Stimulated activated CD4-positive, alpha-beta T cell treated with anti-CD3 and anti-CD28 coated beads, Interleukin-15, amount 100 ng/mL, for 1 hour (primary cell): ENCODE measurements at places on chromosomes 1 and 21.

- DNase-seq = no peak
These were observed 146.6 kb downstream of the TLR5 start for GRCh38 chr1:222996310-222996975.

GRCh38 chr1:225514671-225515081 is 86.8 kb upstream of the LBR start:
- no peak for DNase-seq

DNA sequence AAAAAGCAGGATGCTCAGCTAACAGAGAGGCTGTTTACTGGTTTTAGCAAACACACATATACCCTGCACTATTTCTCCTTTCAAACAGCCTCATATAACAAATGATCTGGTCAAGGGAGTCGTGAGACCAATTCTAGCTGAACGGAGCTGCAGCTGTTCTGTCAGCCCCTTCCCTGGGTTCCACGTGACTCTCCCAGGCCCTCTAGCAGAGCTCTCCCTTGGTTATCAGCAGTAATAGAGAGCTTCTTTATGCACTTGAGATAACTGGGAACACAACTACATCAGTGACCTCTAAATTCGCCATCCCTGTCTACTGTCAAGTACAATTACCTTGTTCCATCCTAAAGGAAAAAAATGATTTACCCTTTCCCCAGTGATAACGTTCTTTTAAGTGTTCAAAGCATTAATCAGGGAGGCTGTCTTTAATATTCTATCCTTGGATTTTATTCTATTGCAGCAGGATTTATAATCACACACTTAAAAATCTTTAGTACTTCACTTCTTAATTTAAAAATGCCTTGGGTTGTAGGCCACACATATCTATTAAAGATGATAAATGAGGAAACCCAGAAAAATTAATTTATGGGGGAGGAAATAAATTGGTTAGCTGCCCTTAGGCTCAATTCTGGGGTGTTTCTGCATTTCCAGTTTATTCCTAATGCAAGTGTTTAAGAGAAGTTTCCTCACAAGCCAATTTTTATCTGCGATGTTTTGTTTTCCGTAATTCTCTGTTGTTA is 28.2 kb downstream of the PTGER3 start:
- DNase-seq = no peak

DNA sequence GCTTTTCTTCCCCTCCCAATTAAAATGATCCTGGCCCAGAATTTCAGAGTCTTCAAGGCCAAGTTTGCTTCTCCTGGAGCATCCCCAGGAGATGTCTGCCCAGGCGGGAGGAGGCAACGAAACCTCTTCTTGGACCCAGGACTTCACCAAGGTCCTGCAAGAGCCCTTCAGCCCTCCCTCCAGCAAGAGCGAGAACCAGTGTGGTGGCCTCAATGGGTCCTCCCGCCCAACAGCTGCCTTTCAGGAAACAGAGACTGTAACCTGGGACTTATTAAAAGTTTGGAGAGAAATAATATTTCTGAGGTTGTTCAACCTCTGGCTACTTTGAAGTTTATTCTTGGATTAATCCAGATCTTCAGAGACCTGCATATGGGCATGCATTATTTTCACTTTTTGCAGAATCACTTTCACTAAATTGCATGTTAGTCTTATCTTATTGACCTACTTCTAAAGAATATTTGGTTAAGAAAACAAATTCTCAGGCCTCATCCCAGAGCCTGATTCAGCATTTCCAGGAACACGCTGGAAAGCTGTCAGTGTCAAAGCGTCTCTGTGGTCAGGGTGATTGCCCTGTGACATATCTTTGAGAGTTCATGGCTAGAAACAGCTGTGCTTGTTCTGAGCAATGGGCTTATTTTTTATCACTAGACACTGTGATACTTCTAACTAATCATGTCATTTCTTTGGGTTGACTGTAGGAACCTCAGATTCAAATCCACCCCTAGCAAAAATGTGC is 66.0 kb upstream of the CLDN14 start:
- DNase-seq = no peak

DNA sequence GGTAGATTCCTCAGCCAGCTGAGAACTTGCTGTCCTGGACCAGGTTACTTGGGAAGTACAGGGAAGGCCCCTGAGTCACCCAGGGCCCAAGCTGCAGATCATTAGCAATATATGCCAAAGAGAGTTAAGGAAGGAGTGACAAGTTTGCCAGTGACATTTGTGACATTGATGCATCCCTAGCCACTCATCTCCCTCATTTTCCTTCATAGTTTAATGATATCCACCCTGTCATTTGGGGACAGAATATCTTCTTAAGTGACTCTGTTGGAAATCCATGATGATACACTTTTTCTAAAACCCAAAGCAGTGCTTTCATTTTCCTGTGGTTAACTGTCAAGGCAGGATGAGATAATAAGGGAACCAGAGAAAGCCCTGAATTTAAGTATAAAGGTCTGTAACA is 3.2 kb downstream of the TNN start:
- DNase-seq = no peak

- no peak for DNase-seq
These were observed 21.1 kb downstream of the MEGF6 start for GRCh38 chr1:3590139-3590763.

DNA sequence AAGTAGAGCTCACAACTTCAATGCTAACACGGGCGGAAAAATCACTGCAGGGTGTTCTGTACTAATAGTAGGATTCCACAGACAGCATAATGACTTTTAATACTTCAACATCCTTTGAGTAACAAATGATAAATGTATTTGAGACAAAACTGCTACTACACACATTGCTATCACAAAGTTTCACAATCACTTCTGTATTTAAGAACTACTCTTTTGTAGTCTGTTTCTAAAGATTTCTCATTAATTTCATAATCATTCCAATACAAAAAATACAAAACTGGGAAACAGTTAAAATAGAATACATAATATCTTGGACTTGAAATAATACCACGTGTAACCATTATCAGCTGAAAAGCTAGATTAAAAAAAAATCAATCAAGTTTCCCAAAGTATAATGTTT is 2.7 kb downstream of the HMGN1 start:
- no peak for DNase-seq

DNA sequence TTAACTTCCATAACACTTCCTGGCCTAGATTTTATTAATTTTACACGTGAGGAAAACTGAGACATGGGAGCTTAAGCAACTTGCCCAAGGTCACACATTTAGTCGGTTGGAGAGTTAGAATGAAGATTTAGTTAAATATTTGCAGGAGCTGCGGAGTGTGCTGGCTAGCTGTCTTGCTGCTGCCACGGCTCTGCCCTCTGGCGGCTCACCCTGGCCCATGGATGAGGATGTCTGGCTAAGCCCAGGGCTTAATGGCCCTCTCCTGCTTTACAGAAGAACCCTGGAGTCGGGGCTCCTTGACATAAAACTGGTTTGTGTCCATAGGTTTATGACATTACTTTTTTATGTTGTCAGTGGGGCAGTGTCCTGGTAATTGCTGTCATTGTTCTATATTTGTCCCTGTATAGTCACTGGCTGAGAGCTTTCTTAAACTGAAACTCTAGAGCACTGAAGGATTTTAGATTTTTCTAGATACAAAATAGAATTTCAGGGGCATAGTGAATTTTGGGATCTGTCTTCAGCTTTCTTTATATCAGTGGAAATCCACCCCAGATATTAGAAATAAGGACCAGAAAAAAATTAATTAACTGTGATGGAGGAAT is 88.9 kb upstream of the WLS start:
- DNase-seq = no peak

DNA sequence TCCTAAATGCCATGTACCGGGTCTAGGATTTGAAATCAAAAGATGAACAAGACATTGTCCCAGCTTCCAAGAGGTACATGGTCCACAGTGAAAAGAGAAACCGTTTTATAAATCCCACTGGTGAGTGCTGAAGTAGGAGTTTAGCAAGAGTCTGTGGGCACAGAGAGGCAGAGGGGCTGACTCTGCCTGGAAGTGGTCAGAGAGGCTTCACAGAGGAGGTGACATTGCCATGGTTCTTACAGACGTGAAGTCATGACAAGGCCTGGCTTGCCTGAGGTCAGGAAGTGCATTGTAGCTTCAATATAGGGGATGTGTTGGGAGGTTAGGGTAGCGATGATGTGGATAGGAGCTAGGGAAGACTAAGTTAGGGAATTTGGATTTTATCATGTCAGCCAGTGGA is 28.4 kb downstream of the MAPKAPK2 start:
- no peak for DNase-seq

GRCh38 chr1:29592731-29593130 is 356.4 kb downstream of the PTPRU start:
- DNase-seq = no peak

DNA sequence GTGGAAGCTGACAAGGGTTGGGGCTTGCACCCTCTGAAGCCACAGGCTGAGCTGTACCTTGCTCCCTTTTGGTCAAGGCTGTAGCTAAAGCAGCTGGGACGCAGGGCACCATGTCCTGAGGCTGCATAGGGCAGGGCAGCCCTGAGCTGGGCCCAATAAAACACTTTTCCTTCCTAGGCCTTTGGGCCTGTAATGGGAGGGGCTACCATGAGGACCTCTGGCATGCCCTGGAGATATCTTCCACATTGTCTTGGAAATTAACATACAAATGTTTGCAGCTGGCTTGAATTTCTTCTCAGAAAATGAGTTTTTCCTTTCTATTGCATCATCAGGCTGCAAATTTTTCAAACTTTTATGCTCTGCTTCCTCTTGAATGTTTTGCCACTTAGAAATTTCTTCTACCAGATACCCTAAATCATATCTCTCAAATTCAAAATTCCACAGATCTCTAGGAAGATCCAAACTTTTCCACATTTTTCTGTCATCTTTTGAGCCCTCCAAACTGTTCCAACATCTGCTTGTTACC is 32.9 kb upstream of the TTLL7 start:
- DNase-seq = no peak

DNA sequence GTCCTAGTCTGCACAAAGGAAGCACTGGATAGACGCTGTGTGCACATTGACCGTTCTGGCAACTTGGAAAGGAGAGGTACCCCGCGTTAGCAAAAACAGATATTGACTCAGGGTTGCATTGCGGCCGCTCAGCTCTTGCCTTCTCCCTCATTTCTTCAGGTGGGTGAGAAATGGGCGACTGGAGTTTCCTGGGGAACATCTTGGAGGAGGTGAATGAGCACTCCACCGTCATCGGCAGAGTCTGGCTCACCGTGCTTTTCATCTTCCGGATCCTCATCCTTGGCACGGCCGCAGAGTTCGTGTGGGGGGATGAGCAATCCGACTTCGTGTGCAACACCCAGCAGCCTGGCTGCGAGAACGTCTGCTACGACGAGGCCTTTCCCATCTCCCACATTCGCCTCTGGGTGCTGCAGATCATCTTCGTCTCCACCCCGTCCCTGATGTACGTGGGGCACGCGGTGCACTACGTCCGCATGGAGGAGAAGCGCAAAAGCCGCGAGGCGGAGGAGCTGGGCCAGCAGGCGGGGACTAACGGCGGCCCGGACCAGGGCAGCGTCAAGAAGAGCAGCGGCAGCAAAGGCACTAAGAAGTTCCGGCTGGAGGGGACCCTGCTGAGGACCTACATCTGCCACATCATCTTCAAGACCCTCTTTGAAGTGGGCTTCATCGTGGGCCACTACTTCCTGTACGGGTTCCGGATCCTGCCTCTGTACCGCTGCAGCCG is 5.4 kb downstream of the GJA8 start:
- no peak for DNase-seq

DNA sequence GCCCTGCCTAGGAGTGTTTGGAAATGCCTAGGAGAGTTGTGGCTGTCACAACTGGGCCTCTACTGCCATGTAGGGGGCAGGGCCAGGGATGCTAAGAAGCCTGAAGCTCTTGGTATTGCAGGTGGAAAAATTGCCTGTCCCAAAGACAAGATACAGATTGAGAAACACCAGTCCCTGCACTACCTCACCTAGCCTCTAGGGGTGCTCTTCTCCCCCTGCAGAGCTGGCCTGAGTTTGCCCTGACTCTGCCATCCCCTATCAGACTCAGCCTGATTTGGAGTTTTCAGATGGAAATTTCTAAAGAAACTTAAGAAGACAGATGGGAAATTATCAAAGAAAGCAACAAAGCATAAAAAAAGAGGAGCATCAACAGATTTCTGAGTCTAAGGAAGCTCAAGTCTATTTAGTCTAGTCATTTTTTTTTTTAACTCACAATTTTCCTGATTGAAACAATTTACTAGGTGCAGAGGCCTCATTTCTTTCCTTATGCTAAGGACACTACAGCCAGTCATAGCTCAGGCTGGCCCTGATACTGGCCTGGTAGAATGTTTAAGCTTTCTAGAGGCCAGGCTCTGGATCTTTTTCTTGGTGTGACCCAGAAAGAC is 61.4 kb upstream of the LRRN2 start:
- DNase-seq = peak; percentile 8

- no peak for DNase-seq
These were observed 947 bp upstream of the RIT1 start for GRCh38 chr1:155912056-155912536.

- no peak for DNase-seq
These were observed 29.6 kb upstream of the CADM3 start for GRCh38 chr1:159141584-159142390.

GRCh38 chr1:230982696-230983095 is 3.8 kb downstream of the ARV1 start:
- DNase-seq = no peak

DNA sequence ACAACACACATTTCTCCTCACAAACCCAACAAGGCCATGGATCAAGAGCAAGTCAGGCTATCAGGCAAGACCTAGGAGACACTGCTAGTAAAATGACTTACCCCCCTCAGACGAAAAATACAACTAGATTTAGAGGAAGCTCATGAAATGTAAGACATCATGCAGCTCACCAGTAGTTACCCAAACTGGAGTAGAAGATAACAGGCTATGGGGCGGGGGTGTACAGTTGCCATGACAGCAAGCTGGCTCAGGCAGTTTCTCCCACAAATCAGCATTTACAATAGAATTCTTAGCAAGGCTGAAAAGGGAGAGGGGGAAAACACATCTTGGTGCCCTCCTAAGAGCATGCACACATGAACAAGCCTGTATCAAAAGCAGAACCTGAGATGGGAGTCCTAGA is 13.9 kb downstream of the TPM3 start:
- DNase-seq = no peak

DNA sequence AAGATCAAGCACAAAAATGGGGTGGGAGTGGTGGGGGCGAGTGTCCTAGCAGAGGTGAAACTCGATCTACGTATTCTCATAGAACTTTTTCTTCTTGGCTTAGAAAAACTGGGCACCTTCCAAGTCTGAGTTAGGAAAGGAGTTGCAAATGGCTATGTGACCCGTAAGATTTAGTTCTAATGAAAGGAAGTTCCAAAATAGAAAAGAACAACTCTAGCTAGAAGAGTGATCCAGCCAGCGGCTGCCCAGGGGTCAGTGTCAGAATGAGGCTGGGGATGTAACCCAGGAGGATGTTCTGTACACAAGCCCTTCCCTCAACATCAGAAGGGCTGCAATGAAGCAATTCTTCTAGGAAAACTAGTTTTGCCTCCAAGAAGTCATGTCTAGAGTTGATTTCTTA is 5.2 kb downstream of the MTARC1 start:
- no peak for DNase-seq
